RPMI8226 (cell line): ENCODE measurements at places on chromosomes 7 and 10.

- DNase-seq = no peak
These were observed 1.5 kb downstream of the NRF1 start for GRCh38 chr7:129613016-129613337.

DNA sequence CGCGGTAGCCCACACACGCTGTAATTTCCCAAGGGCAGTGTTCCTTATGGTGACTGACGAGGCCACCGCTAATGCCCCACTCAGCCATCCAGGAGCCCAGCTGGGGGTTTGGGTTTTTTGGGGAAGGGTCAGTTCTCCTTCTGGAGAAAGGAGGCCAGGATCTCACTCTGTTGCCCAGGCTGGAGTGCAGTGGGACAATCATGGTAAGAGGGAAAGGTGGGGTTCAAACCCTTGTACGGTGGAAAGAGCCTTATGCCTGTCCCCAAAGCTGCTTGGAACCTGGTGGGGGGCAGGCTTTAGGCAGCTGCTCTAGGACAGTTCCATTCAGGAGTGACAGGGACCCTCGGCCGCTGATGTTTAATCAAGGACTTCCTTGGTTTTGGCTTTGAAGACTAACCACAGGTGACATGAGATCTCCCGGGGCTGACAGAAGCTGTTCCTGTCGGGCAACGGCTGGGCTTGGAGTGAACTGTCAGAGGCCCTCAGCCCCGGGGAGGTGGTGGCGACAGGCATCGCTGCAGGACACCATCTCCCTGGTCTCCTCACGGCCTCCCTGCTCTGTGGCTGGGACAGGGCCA, 84.5 kb downstream of the CARD11 start:
- no peak for DNase-seq

GRCh38 chr7:40889099-40889498, 754.3 kb downstream of the SUGCT start:
- no peak for DNase-seq

DNA sequence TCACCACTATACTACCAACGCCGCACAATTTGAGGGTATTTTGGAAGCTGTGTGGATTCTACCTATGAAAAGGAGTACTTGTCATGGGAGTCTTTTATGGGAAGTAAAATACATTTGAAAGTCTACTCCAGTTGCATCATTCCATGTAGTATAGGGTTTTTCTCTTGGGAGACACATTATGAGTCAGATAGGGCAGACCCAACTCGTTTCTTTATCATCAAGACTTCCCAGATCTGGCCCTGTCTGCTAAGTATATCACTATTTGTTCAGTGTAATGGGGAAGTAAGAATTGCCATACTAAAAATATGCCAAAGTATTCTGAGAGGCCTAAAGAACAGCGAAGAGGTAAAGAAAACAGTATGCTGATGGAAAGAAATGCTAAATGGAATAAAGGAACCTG, 144.2 kb downstream of the SPAG6 start:
- no peak for DNase-seq

GRCh38 chr7:23338863-23339262, 39.7 kb downstream of the MALSU1 start:
- DNase-seq = no peak

GRCh38 chr7:15085366-15085765, 182.8 kb upstream of the DGKB start:
- no peak for DNase-seq

DNA sequence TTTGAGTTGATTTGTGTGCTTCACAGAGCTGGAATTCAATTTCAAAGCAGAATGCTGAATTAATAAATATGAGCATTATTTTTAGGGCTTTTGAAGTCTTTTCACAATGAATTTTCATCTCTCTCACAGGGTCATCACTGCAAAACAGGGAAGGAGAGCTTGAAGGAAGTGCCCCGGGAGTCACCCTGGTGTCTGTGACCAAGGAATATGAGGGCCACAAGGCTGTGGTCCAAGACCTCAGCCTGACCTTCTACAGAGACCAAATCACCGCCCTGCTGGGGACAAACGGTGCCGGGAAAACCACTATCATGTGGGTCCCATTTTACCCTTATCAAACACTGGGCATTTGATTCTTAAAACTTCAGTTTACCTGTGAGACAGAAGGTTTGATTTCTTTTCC, 217.7 kb downstream of the ABCA13 start:
- DNase-seq = no peak

GRCh38 chr7:4018601-4019316, 663.3 kb upstream of the FOXK1 start:
- DNase-seq = no peak

- peak; percentile 81 for DNase-seq
These were observed 114.6 kb downstream of the DNAJC1 start for GRCh38 chr10:21888959-21889358.
